Ovary (tissue), 10 donors: ENCODE measurements at places on chromosomes 7 and 10. TPM values are rescaled to one million over a fixed set of nuclear protein-coding genes. Genes with fewer than 3 reads are reported as not detected.

DNA sequence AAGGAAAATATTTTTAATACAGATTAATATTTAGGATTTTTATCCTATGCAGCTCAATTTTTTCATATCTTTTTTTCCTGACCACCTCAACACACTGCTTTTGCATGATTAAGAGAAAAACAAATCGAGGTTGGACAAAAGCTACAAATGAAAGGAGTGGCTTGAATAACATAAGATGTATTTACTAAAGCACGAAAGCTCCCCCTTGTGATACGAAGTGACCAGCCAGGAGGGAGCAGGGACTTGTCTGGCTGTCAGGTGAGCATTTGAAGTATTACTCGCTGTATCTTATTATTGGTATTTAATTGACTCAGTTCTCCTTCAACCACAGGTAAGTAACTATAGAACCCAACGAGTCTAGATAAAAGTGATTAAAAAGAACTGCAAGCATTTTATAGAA is 265.2 kb upstream of the PHF14 start:
- DNase-seq, result no peak

GRCh38 chr7:138077809-138078208 is 1.6 kb downstream of the AKR1D1 start:
- no peak for DNase-seq

- DNase-seq, result no peak
Measured at GRCh38 chr7:16356301-16356958, 64.9 kb downstream of the CRPPA start.

- DNase-seq, result no peak
Measured at GRCh38 chr10:83880252-83880791, 259.0 kb upstream of the GHITM start.

ATRNL1 gene
- 91.0 TPM for total RNA-seq

AFAP1L2 gene
- 9.8 TPM for total RNA-seq
